ENCODE measurements at places on chromosomes 4 and X.

GRCh38 chr4:110644008-110644407, 21.1 kb upstream of the PITX2 start:
- DNase-seq, result no peak

DNA sequence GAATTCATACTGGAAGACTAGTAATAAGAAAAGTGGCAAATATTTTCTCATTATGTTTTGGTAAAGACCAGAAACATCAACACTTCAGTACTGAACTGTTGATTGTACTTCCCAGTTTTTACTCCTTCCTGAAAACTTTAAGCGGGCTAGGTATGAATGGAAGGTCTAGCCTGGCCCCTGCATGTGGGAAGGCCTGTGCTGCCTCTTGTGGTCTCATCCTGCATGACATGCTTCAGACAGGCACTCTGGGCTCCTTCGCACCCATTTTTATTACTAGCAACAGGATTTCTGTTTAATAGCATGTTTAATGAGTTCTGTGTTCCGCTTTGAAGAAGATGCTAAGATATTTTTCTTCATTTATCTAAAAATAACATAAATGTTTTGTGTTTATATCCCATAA, 279.1 kb downstream of the ANK2 start:
- DNase-seq, result no peak

GRCh38 chrX:23317799-23318724, 16.6 kb upstream of the PTCHD1 start:
- peak; percentile 11 for DNase-seq

- no peak for DNase-seq
Observed at GRCh38 chrX:24828600-24828999, 134.9 kb downstream of the POLA1 start.

DNA sequence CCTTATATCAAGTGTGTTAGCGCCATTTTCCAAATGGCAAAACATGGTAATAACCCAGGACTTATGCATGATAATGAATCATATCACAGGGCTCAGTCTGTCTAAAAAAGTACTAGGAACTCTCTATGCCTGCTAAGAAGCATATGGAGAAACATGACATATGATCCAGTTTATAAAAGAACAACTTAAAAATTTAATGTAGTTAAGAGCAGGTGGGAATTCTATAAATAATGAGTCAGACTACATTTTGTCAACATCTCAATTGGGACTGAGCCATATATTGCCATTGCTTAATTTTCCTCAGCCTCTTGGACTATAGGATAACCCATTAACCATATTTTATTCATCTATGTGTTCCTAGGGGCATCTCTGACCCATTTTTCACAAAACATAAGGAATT, 360.4 kb upstream of the AGA start:
- no peak for DNase-seq

DNA sequence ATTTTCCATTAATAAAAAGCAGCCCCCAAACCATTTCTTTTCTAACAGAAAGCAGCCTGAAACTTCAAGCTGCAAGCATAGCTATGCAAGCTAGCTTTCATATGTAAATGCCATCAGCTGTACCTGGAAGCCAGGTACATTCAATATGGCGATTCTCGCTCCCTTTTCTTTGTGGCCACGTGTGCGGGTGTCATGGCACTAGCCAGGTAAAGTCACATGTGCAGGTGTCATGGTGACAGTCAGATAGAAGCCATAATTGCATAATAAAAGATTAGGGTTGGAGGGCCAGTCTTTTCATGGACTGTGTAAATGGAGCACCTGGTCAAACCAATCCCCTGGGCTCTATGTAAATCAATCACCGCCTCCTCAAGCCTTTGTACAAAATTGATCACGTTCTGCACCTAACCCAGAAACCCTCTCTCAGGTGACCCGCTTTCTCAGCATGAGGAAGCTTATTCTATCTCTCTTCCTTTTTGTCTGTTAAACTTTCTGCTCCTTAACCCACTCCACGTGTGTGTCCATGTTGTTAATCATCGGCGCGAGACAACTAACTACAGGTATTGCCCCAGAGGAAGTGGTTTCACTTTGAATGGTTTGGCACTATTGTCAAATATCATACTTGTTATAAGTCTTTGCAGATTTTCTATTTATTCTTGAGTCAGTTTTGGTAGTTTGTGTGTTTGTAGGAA, 18.0 kb upstream of the RHOXF2 start:
- DNase-seq, result no peak

- DNase-seq, result no peak
Observed at GRCh38 chr4:25949173-25949748, 35.2 kb downstream of the SMIM20 start.

DNA sequence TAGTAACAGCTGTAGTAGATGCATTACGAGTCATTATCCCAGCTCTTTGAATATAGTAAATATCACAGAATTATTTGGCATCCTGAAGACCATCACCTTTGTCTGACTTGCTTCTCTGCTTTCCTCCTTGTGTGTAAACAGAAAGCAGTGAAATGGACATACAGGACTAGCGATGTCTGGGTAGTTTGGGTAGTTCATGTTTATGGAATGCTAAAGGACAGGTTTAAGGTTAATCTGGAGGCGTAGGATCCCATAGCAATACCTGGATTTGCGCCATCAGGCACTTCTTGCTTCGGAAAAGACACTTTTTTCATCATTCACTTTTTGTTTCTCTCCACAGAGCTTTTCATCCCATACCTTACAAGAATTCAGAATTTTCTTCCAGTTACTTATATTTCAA, 232.2 kb downstream of the GPAT3 start:
- no peak for DNase-seq

DNA sequence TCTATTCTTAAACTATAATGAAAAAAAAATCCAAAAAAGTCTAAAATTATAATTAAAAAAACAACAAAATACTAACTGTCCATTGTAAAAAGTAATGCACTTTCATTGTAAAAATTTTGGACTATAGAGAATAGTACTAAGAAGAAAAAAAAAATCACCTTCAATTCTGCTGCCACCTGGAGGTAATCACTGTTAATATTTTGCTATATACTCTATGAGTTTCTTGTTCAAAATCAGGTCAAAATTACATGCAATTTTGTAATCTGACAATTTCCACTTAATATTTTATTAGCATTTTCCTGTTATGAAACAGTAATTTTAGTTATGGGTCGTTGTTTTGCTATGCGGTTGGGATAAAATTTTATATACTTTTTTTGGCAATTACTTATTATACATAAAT, 62.0 kb downstream of the HTT start:
- DNase-seq, result no peak

- DNase-seq, result no peak
Observed at GRCh38 chr4:162392946-162393345, 229.1 kb upstream of the FSTL5 start.

GRCh38 chrX:8190341-8190830, 19.3 kb upstream of the VCX2 start:
- DNase-seq, result no peak

GRCh38 chrX:101028562-101028961, 23.3 kb downstream of the TRMT2B start:
- no peak for DNase-seq

GRCh38 chrX:96483647-96484160, 200.9 kb upstream of the DIAPH2 start:
- DNase-seq, result no peak

Measured in stimulated activated CD4-positive, alpha-beta T cell treated with anti-CD3 and anti-CD28 coated beads, Interleukin-2, amount 100 ng/mL, for 48 hours (primary cell).